ENCODE measurements at places on chromosomes 1 and 21.

GRCh38 chr1:83882906-83883305 is 116.0 kb downstream of the TTLL7 start:
- DNase-seq = no peak

- DNase-seq = no peak
Observed at GRCh38 chr1:32828341-32828740, 10.9 kb downstream of the S100PBP start.

DNA sequence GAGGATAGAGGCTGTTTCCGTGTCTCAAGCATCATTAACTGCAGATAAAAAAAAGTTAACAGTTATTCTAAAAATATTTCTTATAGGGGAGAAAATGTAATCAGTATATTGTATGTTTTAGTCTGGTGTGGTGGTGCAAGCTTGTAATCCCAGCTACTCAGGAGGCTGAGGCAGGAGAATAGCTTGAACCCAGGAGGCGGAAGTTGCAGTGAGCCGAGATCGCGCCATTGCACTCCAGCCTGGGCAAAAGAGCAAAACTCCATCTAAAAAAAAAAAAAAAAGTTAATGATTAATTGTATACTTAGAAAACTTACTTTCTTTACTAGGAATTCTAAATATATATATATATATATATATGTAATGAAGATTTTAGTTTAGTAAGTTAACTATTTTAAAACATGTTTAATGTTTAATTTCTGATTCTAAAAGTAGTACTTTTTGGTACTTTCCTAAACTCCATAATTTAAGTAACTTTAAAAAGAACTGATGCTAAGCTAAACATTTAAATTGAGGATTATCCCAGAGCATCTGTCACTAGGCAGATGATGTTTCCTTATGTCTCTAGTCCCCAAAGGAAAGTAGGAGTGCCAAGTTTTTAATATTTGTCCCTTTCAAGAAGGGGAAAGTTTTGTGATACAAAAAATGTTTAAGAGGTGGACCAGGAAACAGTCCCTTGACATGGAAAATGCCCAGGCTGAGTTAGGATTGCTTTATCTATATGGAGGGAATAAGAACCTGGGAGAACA is 66.3 kb downstream of the DYRK1A start:
- DNase-seq = no peak

DNA sequence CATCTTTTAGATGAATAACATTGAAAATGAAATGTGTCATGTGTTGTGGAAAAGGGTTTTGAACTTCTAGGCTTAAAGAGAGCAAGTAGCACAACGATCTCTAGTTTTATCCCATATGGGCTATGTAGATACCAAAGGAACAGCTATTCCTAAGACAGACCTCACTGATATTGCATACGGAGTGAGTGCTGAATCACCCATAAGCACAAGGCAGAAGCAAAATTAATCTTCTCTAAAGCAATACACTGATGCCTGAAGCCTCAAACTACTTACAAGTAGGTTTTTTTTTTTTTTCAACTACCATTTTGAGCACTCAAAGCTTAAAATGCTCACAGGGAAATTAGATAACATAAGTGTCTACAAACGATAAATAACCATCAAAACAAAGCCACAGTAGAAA is 5.0 kb upstream of the KMO start:
- DNase-seq = no peak

- DNase-seq = no peak
Observed at GRCh38 chr1:33161061-33161681, 20.7 kb downstream of the TRIM62 start.

DNA sequence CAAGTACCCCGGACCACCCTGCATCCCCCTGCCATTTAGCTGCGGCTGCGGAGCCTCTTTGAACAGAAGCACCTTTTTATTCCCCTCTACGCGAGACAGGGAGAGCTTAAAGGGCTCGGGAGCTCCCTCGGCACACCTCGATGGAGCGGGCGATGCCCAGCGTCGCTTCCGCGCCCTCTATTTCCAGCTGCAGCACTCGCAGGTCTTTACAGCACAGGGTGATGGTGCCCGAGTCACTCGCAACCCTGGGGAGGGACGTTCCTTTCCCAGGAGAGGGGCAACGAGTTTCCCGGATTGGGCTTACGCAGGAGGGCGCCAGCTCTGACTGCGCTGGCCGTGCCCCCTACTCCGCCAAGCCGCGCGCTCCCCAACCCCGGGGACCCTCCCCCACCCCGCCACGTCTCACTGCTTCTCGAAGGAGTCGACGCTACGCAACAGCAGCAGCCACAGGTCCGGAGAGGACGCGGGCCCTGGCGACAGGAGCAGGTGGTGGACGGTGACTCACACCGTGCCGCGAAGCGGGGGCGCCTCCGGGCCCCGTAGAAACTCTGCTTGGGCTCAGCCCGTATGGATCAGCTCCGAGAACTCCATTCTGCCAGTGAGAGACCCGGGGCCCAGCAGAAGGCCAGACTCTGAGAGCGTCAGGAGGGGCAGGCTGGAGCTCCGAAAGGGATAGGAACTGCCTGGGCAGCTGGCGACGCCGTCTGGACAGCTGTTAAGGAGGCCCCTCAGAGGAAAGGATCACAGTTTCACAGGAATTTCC is 5.8 kb upstream of the FAM167B start:
- peak; percentile 38 for DNase-seq

- DNase-seq = no peak
Observed at GRCh38 chr1:245317217-245317616, 162.4 kb downstream of the KIF26B start.

GRCh38 chr1:13513895-13514546 is at the start of gene LRRC38:
TSS of gene LRRC38 (minus strand) at chr1:13514003. CDS start at chr1:13513593, 410 bp downstream.
- DNase-seq = no peak

DNA sequence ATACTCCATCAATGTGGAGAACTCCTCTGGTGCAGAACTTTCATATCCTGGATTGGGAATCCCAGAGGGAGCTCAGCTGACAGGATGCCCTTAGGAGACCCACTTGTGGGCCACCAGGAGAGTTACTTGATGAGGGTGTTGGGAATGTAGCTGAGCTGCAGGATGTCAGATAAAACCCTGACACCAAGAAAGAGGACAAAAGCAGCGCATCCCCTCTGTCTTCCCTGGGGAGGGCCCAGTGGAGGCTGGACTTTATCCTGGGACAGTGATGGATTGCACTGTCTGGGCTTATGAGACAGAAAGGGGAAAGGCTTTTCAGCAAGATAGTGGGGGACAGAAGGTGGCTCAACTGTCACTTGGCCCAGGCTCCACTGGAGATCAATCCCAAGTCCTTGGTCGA is 88.1 kb upstream of the BCAR3 start:
- DNase-seq = no peak

GRCh38 chr1:156217871-156218270 is 5.1 kb downstream of the PMF1 start:
- peak; percentile 75 for DNase-seq

GRCh38 chr1:73998348-73998959 is 199.5 kb downstream of the LRRIQ3 start:
- no peak for DNase-seq

GRCh38 chr1:192557841-192558595 is 17.6 kb upstream of the RGS1 start:
- no peak for DNase-seq

DNA sequence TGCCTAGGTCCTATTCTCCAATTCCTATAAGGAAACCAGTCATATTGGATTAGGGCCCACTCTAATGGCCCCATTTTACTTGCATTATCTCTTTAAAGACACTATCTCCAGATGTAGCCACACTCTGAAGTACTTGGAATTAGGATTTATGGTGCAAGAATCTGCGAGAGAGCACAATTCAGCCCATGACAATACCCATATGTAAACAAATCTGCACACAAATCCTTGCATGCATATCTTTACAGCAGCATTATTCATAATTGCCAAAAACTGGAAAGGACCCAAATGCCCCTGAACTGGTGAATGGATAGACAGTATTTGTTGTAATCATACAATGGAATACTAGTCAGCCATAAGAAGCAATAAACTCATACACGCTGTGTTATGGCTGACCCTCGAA is 229.8 kb upstream of the ADAMTS5 start:
- no peak for DNase-seq

GRCh38 chr1:28297826-28298225 is 31.0 kb upstream of the MED18 start:
- DNase-seq = no peak

- no peak for DNase-seq
Observed at GRCh38 chr1:2228694-2229036, 546 bp downstream of the SKI start.

- DNase-seq = no peak
Observed at GRCh38 chr1:43473463-43473862, 19.7 kb upstream of the HYI start.

Measured in CD4-positive, alpha-beta T cell treated with Interleukin-21 for 1 hour (primary cell).